ENCODE measurements at places on chromosomes 7 and 10.
A peak's percentile ranks its signal among the peaks of the same experiment; 100 is the strongest.

DNA sequence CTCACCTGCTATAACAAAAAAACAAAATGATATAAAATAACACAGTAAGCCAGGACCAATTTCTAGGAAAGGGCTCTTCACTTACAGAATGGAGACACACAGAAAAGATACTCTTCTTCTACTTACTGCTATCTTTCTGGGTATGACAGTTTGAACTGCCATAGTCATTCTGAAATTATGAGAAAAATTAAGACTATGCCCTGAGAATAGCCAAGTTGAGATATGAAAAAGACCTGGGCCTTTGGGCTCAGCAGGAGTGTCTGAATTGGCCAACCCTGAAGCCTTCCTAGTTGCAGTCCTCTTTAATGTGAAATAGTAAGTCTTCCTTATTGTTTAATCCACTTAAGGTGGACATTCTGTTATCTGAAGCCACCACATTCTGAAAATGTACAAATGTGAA, 519.5 kb downstream of the GRID1 start:
- no peak for DNase-seq

- no peak for DNase-seq
These were observed 51.4 kb downstream of the MICALL2 start for GRCh38 chr7:1407892-1408291.

DNA sequence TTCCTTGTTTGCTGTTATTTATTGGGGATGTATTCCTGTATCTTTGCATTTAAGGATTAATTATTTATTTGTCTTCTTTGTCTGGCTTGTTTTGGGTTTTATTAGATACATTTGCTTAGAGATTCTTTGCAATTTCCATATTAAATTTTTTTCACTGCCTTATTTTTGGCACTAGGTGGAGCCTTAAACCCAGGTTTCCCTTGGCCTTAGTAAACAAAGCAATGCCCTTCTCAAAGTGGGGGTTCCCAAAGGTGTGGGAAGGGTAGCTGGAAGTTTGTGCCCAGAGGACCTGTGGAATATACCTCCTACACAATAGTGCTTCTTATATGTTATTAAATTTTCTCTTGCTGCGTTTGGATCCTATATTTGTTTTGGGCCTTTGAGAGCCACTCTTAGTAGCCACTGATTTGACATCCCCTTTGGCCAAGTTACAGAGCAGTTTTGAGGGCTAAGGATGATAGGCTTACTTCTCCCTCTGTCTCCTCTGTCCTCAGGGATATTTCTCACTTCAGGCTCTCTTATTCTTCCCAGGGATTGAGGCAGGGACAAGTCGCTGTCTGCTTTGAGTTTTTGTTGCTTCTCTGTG, 162.3 kb downstream of the ITGB1 start:
- peak; percentile 16 for DNase-seq

DNA sequence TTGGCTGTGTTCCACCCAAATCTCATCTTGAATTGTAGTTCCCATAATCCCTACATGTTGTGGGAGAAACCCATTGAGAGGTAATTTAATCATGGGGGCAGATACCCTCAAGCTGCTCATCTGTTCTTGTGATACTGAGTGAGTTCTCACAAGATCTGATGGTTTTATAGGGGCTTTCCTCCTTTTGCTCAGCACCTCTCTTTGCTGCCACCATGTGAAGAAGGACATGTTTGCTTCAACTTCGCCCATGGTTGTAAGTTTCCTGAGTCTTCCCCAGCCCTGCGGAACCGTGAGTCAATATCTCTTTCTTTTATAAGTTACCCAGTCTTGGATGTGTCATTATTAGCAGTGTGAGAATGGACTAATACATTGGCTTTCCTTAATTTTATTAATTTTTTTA, 527.8 kb downstream of the MDFIC start:
- no peak for DNase-seq

- DNase-seq: no peak
These were observed 1.2 kb upstream of the MAP3K8 start for GRCh38 chr10:30432622-30433305.

DNA sequence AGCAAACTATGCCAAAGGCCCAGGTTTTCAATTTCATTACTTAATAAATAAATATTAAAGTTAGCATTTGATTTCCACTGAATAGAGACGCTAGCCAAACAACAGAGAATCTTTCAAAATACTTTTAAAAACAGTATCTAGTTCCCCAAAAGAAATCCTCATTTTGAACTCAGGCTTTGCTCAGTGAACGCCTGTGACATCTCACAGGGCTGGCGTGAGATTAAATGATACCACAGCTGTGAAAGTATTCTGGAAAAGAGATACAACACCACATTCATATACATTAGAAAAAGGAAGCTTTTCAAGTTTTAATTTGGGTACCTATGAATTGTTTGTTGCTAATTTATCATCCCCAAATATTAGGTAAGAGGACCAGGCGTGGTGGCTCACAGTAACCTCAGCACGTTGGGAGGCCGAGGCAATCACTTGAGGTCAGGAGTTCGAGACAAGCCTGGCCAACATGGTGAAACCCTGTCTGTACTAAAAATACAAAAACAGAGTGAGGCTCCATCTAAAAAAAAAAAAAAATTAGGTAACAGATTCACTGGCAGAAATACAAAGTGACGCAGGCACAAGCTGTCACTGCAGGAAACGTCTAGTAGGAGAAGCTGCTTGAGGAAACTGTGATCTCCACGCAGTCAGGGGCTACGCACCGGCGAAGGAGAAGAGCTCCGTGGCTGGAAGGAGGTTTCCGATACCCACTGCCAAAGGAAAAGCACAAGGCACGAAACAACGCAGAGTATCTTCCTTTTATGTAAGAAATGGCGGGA, 50.0 kb downstream of the AMZ1 start:
- DNase-seq: no peak

- no peak for DNase-seq
These were observed 16.9 kb downstream of the SHH start for GRCh38 chr7:155795401-155795800.

DNA sequence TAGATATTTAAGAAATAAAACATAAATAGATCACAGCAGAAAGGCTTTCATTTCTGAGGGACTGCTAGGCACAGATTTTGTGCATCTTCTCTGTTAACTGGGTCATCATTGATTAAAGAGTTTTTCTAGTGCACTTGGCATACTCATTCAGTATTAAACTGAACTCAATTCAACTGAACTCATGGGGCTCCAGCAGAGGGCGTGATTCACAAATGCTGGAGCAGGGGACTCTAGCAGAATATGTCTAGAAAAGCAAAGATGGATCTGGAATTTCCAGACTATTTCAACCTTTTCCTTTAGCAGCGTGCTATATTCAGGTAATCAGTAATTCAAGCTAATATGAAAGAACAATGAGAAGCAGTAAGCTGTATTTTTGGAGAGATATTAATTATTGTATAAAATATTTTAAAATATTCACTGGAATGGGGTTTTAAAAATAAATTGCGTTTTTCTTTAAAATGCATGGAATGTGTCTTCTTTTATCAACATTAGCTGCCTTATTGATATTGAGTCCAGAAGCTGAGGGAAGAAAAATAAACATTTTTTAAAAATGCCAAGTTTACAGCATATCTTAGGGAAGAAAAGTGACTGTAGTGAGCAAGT, 296.8 kb upstream of the CACNA2D1 start:
- no peak for DNase-seq

GRCh38 chr7:105234886-105235285, 153.8 kb downstream of the SRPK2 start:
- no peak for DNase-seq

- DNase-seq: no peak
These were observed 47.1 kb downstream of the MTURN start for GRCh38 chr7:30181736-30182522.

DNA sequence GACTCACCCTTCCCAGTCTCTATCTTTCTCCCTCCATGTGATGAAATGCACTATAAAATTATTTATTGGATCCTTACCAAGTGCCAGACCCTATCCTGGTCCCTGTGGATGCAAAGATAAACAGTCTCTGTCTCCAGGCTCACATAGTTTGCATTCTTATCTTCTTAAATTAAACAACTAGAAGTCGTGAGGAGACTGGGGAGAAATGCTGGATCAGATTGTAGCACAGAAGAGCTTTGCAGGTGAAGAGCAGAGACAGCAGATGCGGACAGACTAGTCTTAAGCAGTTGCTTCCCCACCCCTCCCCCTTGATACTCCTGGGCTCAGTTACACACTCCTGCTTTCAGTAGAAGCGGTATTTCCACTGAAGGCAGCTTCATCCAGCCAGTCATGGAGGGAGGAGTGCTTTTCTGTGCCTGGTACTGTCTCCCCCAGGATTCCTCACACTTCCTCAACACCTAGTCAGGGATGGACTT, 20.8 kb upstream of the CDK1 start:
- no peak for DNase-seq

DNA sequence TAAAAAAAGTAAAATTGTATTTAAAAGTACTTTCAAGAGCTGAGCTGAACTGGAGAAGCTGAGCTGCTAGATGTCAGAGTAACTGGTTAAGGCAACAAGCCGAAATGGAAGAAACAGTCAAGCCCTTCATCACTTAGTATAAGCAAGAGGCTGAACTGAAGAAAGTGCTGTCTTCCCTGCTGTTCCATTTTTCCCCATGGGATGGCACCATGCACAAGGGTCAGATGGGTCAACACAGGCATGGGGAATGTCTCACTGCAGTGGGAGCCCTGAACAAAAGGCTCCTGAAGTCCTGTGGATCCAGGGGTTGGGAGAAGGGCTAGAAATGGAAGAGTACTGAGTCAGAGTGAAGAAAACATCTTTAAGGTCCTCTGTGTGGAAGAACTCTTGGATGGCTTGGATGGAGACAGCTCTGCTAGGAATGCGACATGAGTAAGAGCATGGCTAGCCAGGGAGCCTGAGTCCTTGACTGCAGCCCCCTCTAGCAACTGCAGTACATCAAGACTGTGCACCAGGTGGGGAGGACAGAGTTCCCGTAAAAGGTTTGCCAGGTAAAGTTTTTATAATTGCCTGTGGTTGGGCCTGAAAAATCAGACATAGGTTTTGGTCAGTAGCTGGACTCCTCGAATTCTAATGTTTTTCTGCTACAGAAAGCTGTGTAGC, 348.3 kb downstream of the GPR158 start:
- no peak for DNase-seq

- DNase-seq: no peak
These were observed 240.3 kb downstream of the RNLS start for GRCh38 chr10:88342733-88343310.

DNA sequence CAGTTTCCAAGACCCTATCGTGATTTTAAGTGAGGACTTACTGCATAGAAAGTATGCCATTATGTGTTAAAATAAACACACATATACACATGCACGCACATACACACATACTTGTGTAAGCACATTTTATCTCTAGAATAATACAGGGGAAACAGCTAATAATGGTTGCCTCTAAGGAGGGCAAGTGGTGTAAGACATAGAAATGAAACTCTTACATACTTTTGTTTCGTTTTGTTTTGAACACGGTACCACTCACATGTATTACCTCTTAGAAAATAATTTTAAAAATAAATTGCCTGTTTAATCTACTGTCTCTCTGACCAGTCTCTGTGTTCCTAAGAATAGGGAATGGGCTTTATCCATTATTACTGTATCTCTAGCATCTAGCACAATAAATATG, 49.2 kb downstream of the HERPUD2 start:
- no peak for DNase-seq

DNA sequence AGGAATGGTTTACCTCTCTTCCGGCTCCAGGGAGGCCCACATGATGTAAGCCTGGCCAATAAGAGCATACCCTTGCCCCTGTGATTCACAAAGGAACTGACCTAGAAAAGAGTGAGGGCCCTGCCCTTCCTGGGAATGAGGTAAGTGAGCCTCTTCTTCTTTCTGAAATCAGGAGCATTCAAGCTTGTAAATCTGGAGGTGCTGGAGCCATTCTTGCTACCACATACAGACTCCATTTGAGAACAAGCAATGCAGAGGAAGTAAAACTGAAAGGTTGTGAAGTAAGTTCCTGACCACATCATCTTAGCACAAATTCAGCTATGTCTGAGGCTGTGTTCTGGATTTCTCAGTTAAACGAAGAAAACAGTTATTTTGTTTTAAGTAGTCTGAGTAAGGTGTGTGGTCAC, 132.2 kb downstream of the CD36 start:
- DNase-seq: no peak

DNA sequence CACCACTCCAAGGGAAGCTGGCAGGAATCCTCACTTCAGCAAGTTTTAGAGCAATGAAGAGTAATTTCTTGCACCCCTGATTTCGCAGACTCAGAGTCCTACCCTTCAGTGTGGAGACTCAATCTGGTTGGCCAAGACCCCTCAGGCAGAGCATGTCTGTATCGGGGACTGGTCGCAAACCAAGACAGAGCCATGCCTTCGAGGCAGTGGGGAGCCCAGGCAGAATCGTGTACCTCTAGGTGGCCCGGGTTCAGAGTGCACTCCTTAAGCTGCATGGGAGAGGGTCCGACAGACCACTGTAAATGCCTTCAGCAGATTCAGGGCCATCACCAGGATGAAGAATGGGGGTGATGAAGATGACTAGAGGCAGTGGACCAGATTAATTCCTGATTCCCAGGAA, 94.9 kb downstream of the STRA8 start:
- DNase-seq: no peak

- DNase-seq: no peak
These were observed 278.8 kb downstream of the CACNA2D1 start for GRCh38 chr7:82164813-82165212.

- DNase-seq: no peak
These were observed 402.4 kb upstream of the ADARB2 start for GRCh38 chr10:2139746-2140145.

DNA sequence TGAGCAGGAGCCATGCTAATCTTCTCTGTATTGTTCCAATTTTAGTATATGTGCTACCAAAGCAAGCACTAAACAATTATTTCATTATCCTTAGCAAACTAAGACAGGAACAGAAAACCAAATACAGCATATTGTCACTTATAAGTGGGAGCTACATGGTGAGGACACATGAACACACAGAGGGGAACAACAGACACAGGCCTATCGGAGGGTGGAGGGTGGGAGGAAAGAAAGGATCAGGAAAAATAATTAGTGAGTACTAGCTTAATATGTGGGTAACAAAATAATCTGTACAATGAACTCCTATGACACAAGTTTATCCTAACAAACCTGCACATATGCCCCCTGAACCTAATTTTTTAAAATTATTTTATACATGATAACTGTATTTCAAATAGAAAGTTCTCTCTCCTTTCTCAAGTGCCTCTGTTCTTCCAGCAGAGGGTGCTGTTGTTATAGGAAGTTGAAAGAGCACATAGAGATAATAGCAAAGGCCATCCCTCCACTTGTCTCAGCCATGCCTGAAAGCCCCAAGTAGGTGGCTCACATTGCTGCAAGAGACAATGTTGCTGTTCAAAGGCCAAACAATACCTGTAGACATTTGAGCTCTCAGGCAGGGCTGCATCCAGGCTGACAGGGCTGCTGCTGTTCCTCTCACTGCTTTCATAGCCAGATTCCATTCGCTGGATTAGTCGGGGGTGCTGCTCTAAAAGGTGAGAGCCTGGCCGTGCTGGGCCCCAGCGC, 33.4 kb upstream of the PPP3CB start:
- DNase-seq: peak; percentile 57

GRCh38 chr7:39528849-39529248, 37.4 kb upstream of the YAE1 start:
- DNase-seq: no peak

- no peak for DNase-seq
These were observed 3.4 kb upstream of the MLLT10 start for GRCh38 chr10:21530641-21531040.

- no peak for DNase-seq
These were observed 142.2 kb upstream of the INSYN2A start for GRCh38 chr10:127338399-127339110.
